Stimulated activated CD4-positive, alpha-beta T cell treated with anti-CD3 and anti-CD28 coated beads, Interleukin-4, amount 100 ng/mL, for 24 hours (primary cell): ENCODE measurements at places on chromosomes 12 and 14.

- DNase-seq = no peak
Measured at GRCh38 chr14:36950812-36951211, 221.6 kb downstream of the SLC25A21 start.

GRCh38 chr14:74638966-74639365 lies 26.9 kb upstream of the LTBP2 start:
- no peak for DNase-seq

DNA sequence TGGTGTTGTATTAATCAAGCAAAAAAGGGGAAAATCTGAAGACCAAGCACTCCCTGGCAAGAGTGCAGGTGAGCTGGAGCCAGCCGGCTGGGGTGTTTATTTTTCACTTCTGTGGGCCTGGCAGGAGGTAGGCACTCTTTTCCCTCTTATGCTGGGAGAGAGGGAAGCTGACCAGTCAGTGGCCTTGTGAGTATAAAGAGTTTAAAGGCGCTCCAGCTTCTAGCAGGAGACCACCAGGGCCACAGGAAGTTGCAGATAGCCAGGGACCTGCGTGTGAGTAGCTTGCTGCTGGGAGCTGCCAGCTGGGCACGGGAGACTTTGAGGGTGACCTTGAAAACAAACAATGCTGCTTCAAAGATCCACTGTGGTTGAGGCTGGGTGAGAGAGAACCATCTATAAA lies 217.4 kb upstream of the PWP1 start:
- DNase-seq = no peak

DNA sequence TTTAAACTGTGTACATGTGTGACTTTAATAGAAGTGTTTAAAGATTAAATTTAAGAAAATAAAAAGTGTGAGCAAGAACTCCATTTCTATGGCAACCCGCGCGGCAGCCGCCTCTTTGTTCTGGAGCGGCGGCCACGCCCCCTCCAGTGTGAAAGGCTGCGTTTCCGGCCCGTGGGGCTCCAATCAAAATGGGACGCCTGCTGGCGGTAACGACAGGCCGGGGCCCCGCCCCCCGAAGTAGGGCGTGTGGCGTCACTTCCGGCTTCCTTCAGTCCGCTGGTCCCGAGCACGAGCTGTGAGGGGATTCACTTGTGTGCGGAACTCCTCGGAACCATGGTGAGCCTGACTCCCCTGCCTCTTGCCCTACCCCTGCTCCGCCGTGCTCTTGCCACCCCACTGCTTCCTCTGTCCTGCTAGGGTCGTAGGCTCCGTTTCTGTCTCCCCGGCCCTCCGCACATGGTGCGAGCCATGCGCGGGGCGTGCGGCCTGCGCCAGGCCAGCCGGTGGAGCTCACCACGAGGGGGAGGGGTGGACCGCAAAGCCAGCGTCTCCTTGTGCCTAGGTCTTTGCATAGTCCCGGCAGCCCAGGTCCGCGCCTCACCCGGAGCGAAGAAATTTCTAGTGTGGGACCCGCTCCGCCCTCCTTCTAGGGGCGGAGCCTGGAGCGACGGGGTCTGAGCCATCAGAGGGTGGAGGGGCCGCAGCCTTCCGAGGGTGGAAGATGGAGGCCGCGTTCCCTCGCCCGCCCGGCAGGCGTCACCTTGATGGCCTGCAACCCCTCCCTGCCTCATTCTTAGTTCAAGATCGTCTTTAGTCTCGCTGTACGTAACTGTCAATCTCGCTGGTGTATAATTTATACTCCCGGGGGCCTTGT lies at the start of gene CCT2:
CCT2 (plus strand) TSS at position 271 of the 874 bp plus-strand sequence; CDS start at position 334, 63 bp downstream.
- DNase-seq = peak; percentile 97

DNA sequence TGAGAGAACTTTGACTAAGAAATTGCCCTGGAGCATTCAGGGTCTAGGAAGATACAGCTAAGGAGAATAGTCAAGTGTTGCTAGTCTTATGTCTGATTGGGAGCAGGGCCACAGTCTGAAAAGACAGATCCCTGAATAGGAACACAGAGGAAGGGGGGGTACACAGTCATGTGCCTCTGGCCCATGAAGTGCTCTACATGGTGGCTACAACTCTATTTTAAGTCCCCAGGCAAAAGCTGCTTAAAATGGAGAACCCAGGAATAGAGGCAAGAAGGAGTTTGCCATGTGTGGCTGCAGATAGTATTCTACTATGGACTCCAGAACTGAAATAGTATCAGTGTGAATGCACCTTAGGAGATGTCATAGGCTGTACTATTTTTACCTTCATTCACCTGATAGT lies 118.0 kb upstream of the NPAS3 start:
- DNase-seq = no peak

- DNase-seq = peak; percentile 25
Measured at GRCh38 chr12:8065991-8066594, at the start of gene C3AR1. Gene C3AR1 (minus strand): TSS chr12:8066359. CDS start chr12:8060185, 6,174 bp downstream.

- DNase-seq = no peak
Measured at GRCh38 chr12:49909826-49910225, 6.1 kb upstream of the FAIM2 start.

DNA sequence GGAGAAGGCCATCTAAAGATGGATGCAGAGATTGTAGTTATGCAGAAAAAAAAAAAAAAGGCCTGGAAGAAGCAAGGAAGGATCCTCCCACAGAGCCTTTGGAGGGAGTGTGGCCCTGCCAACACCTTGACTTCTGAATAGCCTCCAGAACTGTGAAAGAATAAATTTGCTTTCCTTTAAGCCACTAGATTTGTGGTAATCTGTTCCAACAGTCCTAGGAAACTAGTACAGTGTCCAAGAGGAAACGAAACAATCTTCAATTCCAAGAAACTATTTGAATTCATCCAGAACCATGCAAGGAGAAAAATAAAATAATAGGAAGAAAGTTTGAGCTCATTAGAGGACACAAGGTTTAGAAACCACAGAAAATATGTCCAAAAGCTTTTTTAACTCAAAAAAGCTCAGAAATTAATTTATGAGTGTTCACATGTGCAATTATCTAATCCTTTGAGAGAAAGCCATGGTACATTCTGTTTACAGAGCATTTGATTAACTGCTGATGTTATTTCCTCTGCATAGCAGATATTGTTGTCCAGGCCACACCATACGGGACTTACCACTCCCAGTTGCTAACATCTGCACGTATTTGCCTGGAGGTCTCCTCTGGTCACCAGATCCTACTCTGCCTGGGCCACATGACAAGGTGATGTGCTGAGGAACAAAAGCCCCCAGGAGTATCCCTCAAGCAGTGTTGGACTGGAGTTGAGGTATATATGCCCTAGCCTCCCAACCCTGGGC lies 30.0 kb upstream of the STAB2 start:
- DNase-seq = no peak

- DNase-seq = no peak
Measured at GRCh38 chr12:51234530-51234929, 4.1 kb upstream of the DAZAP2 start.

DNA sequence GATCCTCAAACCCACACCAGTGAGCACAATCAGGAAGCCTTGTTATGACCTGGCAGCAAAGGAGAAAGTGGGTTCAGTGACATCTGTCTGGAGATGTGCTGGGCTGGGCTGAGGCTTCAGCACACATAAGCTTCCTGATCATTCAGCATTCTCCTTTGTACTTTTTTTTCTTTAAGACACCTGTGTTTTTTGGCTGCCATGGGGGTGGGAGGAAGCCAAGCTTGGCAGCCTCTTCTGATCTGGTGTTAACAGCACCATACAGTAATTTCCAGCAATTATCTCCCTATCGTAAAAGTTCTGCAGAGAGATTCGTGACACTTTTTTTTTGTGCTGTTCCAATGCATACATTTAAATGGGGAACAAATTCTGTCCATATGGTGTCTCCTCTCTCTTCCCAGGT lies 38.9 kb upstream of the RASSF3 start:
- DNase-seq = no peak

- no peak for DNase-seq
Measured at GRCh38 chr14:54650331-54650958, 83.5 kb downstream of the SAMD4A start.

GRCh38 chr12:102371165-102371564 lies 109.2 kb downstream of the IGF1 start:
- DNase-seq = peak; percentile 6

GRCh38 chr14:69010648-69011047 lies 31.5 kb upstream of the ACTN1 start:
- DNase-seq = no peak

DNA sequence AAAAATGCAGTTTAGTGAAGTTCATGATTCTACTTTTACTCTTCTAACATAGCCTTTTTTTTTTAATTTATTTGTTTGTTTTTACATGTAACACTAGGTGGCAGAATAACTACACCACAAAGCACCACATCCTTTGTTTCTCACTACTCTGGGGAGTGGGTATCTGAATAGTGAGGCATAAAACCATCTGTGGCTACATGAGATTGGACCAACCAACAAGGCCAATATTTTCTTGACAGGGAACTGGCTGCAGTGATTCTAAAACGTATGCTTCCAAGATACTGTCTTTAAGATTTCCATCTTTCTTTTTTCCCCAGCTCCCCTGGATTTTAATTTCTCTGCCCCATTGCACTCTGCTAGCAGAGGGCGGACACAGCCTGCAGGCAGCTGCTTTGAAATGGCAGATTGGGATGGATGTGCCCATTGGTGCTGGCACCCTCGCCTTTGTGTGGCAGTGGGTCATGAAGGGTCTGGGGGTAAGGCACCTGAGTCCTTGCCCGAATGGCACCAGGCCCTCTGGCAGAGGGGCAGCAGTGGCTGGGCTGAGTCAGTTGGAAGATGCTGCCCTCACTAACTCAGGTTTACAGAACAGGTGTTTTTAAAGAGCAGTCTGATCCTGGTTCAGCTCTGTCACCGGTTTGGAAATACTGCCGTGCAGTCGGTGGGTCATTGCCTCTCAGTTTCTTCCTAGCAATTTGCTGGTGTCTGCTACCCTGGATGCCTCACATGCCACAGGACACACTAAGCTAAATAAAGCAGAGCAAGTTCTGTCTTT lies 429.1 kb downstream of the RAD51B start:
- peak; percentile 19 for DNase-seq

- no peak for DNase-seq
Measured at GRCh38 chr12:56296295-56296694, 3.8 kb downstream of the CS start.

DNA sequence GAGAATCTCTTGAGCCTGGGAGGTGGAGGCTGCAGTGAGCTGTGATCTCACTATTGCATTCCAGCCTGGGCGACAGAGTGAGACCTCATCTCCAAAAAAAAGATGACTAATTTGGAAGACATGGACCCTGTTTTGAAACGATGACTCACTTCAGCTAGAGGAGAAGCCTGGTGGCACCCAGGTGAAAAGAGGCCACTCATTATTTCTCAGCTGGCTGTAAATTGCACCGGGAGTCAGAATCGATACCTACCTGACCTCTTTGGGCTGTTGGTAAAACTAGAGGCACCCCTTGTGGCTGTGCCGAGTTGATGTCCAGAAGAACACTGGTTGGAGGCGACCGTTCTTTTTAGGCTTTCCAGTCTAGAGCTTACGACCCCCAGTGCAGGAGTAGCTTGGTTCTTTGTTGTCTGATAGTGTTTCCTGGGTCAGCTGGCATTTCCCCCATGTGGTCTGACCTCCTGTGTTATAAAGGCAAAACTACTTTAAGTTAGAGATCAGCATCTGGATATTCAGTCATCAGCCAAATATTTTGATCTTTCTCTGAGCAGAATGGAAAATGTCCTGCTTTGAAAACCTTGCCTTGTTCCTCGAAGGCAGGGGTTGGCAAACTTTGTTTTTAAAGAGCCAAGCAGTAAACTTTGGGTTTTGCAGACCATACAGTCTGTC lies 93.2 kb downstream of the CHST11 start:
- no peak for DNase-seq

GRCh38 chr12:105499205-105499604 lies 168.7 kb downstream of the C12orf75 start:
- no peak for DNase-seq

DNA sequence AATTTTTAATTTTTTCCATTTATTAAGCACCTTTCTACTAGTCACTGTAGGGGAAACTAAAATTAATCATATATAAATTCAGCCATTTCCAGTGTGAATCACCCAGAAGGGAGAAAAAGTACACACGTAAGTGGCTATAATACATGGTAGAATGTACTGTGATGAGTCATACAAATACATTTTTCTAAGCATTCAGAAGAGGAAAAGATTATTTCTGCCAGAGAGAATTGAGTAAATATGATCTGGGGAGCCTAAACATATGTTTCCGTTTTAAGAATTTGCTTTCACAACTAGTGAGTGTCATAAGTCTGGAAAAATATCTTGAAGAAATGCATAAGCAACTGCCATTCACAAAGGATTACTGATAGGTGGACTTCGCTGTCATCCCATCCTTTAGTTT lies 102.8 kb downstream of the TGFB3 start:
- DNase-seq = no peak

- no peak for DNase-seq
Measured at GRCh38 chr12:119669744-119670472, 2.0 kb downstream of the PRKAB1 start.

DNA sequence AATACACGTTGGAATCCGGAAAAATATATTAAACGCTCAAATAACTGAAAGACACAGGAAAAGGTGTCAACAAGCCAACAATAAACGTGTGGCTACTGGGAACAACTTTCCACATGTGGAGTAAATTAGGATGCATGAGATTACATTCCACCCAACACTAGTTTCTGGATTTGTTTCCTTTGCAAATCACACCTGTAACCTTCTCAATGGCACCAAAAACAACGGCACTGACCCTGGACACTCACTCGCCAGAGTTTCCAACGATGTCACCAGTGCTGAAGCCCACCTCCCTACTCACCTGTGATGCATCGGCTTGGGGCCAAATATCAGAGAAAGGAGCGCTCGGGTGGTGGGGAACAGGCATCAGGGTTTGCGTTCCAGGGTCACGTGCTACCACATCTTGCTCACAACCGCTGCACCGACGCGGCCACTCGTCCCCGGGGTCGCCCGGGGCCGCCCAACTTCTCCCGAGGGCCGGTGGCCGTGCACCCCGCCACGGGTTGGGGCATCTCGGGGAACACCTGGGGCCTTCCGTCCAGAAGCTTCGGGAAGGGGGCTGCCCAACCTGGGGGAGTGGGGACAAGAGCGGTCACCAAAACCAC lies 629 bp downstream of the PRDM4 start:
- DNase-seq = peak; percentile 38

GRCh38 chr14:52703225-52703624 lies 3.8 kb upstream of the PSMC6 start:
- no peak for DNase-seq

DNA sequence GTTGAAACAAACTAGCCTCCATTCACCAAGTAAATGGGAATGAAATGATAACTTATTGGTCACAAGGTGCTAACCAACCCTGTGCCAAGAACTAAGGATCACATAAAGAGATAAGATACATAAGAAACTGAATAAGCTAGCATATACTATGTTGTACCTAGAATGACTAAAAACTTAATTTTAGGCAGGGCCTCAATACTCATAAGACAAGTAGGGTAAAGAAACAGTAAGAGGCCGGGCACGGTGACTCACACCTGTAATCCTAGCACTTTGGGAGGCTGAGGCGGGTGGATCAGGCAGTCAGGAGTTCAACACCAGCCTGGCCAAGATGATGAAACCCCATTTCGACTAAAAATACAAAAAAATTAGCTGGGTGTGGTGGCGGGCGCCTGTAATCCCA lies 17.7 kb downstream of the GDF11 start:
- DNase-seq = peak; percentile 48

DNA sequence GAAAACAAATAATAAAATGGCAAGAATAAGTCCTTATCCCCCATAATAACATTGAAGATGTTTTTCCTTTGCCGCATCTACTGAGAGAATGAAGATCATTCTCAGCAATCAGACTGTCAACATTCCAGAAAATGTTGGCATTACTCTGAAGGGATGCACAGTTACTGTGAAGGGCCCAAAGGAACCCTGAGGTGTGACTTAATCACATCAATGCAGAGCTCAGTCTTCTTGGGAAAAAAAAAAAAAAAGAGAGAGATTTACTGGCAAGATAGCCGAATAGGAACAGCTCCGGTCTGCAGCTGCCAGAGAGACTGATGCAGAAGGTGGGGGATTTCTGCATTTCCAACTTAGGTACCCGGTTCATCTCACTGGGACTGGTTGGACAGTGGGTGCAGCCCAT lies 41.3 kb upstream of the OR6J1 start:
- DNase-seq = no peak
